ENCODE measurements at places on chromosomes 5 and 9.

GRCh38 chr5:107958861-107959260 is 288.1 kb upstream of the EFNA5 start:
- DNase-seq: no peak

DNA sequence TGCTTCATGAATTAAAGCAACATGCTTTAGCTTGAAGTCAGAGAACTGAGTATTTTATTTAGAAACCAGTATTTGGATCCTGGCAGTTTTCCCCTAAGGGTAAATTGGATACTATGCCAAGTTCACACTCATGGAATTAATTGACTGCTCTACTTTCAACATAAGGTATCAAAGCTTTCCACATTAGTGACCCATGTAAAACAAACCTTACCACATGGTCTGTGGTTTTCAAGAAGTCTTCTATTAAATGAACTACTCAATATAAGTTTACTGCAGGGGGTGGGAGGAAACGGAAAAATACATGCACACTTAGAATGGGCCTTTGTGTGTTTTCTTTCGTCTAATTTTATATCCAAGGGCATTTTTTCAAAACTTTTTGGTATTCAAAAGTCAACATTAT is 232.0 kb upstream of the FBXL7 start:
- DNase-seq: no peak

- DNase-seq: peak; percentile 74
These were observed 19.8 kb downstream of the IL12B start for GRCh38 chr5:159310511-159310910.

GRCh38 chr5:10315201-10315600 is 7.5 kb upstream of the CMBL start:
- DNase-seq: no peak

DNA sequence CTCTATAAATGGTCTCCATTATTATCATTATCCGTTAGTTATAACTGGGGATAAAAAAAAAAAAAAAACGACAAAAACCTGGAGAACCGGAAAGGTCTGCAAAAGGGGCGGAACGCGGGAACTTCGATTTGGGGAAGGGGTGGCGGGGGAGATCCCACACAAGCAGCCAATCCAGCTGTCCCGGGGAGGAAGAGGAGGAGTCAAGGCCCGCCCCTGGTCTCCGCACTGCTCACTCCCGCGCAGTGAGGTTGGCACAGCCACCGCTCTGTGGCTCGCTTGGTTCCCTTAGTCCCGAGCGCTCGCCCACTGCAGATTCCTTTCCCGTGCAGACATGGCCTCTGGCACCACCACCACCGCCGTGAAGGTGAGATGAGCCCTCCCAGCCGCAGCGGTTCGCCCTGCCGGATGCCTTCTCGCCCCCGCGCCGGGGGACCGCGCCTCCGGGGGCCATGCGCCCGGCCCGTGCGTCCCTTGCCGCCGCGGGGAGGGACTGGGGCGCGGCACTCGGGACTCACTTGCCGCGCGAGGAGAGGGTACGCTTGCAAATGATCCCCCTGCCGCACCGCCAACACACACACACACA is at the start of gene MTAP:
Gene MTAP (plus strand): TSS at position 219 of the 583 bp plus-strand sequence. CDS start 113 bp downstream, at position 332.
- DNase-seq: peak; percentile 75

DNA sequence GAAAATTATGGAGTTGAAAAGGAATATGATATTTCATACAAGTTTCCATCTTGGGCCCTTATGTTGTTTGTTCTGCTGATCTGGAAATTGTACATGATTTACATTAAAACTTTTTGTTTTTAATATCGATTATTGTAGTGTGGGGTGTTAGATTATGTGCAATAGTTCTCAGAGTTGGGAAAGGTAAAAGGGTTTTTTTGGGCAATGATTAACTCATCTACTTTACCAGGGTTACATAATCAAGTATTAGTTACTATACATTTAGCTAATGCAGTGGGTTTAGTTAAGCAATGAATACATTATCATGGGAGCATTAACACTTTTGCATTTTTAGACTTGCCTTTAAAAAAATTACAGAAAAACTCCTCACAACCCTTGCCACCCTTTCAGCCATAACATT is 134.0 kb downstream of the ZSWIM6 start:
- DNase-seq: no peak

DNA sequence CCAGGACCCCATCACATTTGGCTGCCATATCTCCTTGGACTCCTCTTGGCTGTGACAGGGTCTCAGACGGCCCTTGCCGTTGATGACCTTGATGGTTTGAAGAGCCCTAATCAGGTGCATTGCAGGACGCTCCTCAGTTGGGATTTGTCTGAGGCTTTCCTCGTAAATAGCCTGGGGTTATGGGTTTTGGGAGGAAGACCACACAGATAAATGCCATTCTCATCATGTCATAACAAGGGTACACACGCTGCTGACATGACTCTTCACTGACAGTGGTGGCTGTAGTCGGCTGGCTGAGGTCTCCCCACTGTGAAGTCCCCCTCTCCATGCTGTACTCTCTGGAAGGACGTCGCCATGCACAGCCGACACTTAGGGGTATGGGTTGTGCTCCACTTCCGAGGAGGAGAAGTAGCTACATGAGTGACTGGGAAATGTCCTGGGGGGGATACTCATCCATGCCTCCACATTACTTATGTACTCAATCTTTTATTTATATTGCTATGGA is 42.9 kb upstream of the SPTLC1 start:
- DNase-seq: no peak

DNA sequence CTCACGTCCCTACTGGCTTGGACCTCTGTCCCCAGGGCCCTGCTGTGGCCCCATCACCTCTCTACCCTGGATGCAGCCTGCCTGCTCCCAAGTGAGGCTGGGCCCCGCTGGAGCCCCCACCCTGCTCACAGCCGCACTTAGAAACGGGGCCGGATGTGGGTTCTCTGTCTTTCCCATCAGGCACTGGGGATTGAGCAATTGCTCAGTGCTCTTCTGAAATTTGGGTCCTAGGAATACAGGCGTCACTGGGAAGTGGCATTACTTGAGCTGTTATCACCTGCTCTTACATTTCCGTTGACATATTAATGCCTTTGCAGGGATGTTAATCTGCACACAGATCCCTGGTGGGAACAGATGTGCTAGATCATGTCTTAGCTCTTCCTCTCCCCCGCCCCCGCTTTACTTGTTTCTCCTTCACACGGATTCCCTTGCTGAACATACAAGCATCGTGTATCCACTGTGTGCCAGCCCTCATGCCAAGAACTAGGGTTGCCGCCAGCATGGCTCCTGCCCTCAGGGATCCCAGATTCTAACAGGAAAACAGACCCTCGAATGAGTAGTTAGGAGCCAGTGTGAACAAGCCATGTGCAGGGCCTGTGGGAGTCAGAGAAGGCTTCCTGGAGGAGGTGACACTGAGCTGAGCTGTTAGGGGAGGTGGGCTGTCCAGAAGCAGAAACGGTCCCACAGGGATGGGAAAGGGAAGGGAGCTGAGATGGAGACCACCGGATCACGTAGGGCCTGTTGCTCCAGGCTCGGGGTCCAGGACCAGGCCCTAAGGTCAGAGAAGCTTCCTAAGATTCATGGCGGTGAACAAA is 65.1 kb downstream of the NEK6 start:
- DNase-seq: no peak

- DNase-seq: no peak
These were observed 18.6 kb downstream of the STKLD1 start for GRCh38 chr9:133394687-133395271.

DNA sequence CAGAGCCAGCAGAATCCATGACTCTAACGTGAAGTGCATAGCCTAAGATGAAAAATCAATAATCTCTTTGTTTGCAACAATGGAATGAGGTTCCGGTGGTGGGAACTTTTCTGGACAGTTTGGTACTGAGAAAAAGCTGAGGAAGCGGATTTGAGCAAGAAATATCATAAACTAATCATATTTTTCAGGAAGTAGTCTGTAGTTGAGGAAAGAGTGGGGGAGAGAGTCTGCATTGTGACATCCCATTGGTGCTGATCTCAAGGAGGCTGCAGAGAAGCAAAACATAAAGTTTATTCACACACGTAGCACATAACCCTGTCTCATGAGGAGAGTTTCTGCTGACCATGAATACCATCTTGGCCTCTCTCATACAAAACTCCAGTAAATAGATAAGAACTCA is 15.8 kb upstream of the FCHO2 start:
- DNase-seq: no peak

- no peak for DNase-seq
These were observed 45.6 kb downstream of the VCAN start for GRCh38 chr5:83517072-83517687.

- no peak for DNase-seq
These were observed 507.0 kb downstream of the MAT2B start for GRCh38 chr5:164012371-164012770.

- no peak for DNase-seq
These were observed 21.8 kb upstream of the BARX1 start for GRCh38 chr9:93976973-93977372.

DNA sequence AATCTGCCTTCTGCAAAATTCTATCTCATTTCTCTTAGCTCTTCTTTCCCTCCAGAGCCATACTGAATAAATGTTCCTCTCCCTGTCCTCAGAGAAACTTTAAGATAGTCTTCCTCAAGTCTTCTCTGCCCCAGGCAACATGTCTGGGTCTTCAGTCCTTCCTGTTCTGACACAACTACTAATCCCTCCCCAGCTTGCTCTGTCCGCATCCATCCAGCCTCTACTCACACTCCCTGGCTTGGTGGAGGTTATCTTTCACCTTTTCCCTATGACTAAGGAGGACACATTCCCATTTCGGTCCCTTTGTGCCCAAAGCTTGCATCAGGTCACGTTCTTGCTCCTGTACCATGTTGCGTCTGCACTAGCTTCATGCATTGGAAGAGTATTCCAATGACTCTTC is 143.3 kb downstream of the TTLL11 start:
- no peak for DNase-seq

Measured in germinal center (tissue), 1 donor.